ENCODE measurements at places on chromosomes 3 and 15. TPM values are rescaled to one million over a fixed set of nuclear protein-coding genes. Genes with fewer than 3 reads are reported as not detected.

PIERCE2 gene
- not detected for total RNA-seq

IGSF11 gene
- total RNA-seq = 0.32 TPM

CYP8B1 gene
- total RNA-seq = not detected

CIP2A gene
- total RNA-seq = 6.9 TPM
